Pulmonary artery endothelial cell (primary cell): ENCODE measurements at places on chromosomes 4 and X. TPM values are rescaled to one million over a fixed set of nuclear protein-coding genes. Genes with fewer than 3 reads are reported as not detected.

Gene IL21
- total RNA-seq: not detected in 2 replicates

Gene CFP
- 0.13 and 0.18 TPM in 2 replicates for total RNA-seq

Gene CTAG1B
- not detected in 2 replicates for total RNA-seq

Gene GDPD2
- 0.07 TPM in 1 of 2 replicates, not detected in the other for total RNA-seq

Gene GABRG1
- total RNA-seq: not detected in 2 replicates

Gene MAGEB10
- total RNA-seq: not detected in 2 replicates

Gene IBSP
- not detected in 2 replicates for total RNA-seq

Gene RNF175
- total RNA-seq: not detected in 2 replicates

Gene NDNF
- not detected in 2 replicates for total RNA-seq

Gene FGA
- not detected in 2 replicates for total RNA-seq

Gene SULT1E1
- 34.2 and 267 TPM in 2 replicates for total RNA-seq

Gene MAGEA11
- total RNA-seq: not detected in 2 replicates

Gene FAT4
- 29.7 and 46.8 TPM in 2 replicates for total RNA-seq

Gene CDS1
- under 0.01 TPM in 1 of 2 replicates, not detected in the other for total RNA-seq

Gene NSUN7
- 0.07 and 0.21 TPM in 2 replicates for total RNA-seq
